ENCODE measurements at places on chromosomes 3 and 15. TPM values are rescaled to one million over a fixed set of nuclear protein-coding genes. Genes with fewer than 3 reads are reported as not detected.

GRCh38 chr15:67511606-67512005 lies 9.3 kb upstream of the C15orf61 start:
- no peak for DNase-seq

The CTXN2 gene
- not detected for total RNA-seq

- DNase-seq, result peak; percentile 58
These were observed 2.2 kb upstream of the PRKCD start for GRCh38 chr3:53158765-53159155.

The CYP8B1 gene
- not detected for total RNA-seq

DNA sequence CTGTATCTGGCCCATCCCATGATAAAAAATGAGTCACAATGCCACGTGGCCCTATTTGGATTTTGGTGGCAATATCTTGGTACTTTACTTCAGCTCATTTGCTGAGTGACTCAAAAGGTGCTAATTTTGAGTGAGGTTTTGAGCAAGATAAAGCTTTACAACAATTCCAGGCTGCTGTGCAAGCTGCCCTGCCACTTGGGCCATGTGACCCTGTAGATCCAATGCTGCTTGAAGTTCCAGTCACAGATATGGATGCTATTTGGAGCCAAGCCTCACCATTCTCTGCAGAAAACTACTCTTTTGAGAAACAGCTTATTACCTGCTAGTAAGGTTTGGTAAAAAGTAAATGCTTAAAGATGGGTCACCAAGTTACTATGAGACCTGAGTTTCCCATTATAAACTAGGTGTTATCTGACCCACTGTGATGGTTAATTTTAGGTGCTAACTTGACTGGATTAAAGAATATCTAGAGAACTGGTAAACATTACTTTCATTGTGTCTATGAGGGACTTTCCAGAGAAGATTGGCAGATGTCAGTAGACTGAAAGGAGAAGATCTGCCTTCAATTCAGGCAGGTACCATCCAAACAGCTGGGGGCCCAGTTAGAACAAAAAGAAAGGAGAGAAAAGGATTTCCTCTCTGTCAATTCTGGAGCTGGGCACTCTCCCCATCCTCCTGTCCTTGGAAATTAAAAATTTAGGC lies 1083.9 kb downstream of the DIPK2A start:
- DNase-seq, result no peak

GRCh38 chr3:195178124-195178910 lies 92.6 kb downstream of the XXYLT1 start:
- no peak for DNase-seq

DNA sequence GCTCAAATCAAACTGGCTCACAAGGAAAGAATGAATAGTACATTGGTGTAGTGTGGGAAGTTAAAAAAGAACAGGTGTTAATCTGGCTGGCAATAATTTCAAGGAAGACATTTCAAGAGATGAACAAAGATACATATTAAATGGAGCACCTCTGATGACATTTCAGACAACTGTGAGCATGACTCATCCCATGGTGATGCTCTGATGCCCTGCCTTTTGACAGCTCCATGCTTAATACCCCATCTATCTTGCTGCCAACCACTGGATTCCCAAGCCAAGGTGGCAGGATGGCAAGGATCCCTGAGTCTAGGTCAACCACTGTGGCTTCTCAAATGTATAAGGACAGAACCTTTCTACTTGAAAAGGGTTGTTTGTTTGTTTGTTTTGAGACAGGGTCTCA lies 29.3 kb downstream of the LRRC2 start:
- no peak for DNase-seq

The FGD5 gene
- total RNA-seq, result under 0.01 TPM

All from osteoblast (primary cell).